ENCODE measurements at places on chromosomes 6 and 20. TPM values are rescaled to one million over a fixed set of nuclear protein-coding genes. Genes with fewer than 3 reads are reported as not detected.

GRCh38 chr6:52136055-52136454 lies 48.6 kb upstream of the PKHD1 start:
- H3K36me3 ChIP-seq: no peaks in the 10 kb centered on the region
- no peak for DNase-seq
- peaks cover 26% of the 10 kb centered on the region for H3K27me3 ChIP-seq
- no peaks in the 10 kb centered on the region for H3K4me1 ChIP-seq
- H3K27ac ChIP-seq: no peak overlapping the region

DNA sequence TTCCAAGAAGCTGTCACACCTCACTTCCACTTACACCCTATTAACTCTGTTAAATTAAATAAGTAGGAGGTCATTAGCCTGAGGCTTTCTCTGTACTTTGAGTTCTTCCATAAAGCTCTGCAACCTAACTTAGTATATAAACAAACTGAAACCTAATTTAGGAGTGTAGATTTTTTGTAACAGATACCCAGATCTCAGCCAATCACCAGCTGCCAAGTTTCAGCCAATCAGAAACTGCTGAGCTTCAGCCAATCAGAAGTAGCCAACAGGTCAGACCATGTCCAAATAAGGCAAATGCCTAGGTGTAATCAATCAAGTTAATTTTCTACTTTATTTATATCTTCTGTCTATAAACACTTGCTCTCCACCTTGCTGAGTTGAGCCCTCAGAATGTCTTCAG lies 142.7 kb upstream of the SULF2 start:
- no peaks in the 10 kb centered on the region for H3K4me1 ChIP-seq
- no peaks in the 10 kb centered on the region for H3K36me3 ChIP-seq
- peaks cover 11% of the 10 kb centered on the region for H3K27me3 ChIP-seq
- no peak overlapping the region for H3K4me3 ChIP-seq
- DNase-seq: no peak

- peak; percentile 49 for DNase-seq
- H3K36me3 ChIP-seq: no peaks in the 10 kb centered on the region
- no peaks in the 10 kb centered on the region for H3K27me3 ChIP-seq
Observed at GRCh38 chr6:148831064-148831463, 84.2 kb downstream of the UST start.

GRCh38 chr6:19805129-19805481 lies 32.1 kb upstream of the ID4 start:
- peaks cover 6% of the 10 kb centered on the region for H3K4me1 ChIP-seq
- peaks cover 19% of the 10 kb centered on the region for H3K27me3 ChIP-seq
- peak overlapping the region; percentile 58 for H3K4me3 ChIP-seq
- H3K27ac ChIP-seq: no peak overlapping the region
- no peaks in the 10 kb centered on the region for H3K36me3 ChIP-seq
- DNase-seq: no peak

PDE7B gene
- 0.29 TPM for total RNA-seq

ADAM33 gene
- total RNA-seq: not detected

VSTM2L gene
- 0.21 TPM for total RNA-seq

ULBP2 gene
- total RNA-seq: 0.60 TPM

CTCFL gene
- not detected for total RNA-seq

BPI gene
- not detected for total RNA-seq

KHDC1 gene
- total RNA-seq: 6.8 TPM

WFDC5 gene
- total RNA-seq: not detected

RAET1G gene
- not detected for total RNA-seq

RAD21L1 gene
- 0.18 TPM for total RNA-seq

HEY2 gene
- total RNA-seq: not detected

All from activated CD8-positive, alpha-beta T cell treated with anti-CD3 and anti-CD28 coated beads, Interleukin-2, amount 10 ng/mL, durations not matched to agents 7 days and 5 days (primary cell).